ENCODE measurements at places on chromosomes 2 and 18.

- no peak for DNase-seq
These were observed 5.7 kb downstream of the SLC5A7 start for GRCh38 chr2:107992069-107992468.

DNA sequence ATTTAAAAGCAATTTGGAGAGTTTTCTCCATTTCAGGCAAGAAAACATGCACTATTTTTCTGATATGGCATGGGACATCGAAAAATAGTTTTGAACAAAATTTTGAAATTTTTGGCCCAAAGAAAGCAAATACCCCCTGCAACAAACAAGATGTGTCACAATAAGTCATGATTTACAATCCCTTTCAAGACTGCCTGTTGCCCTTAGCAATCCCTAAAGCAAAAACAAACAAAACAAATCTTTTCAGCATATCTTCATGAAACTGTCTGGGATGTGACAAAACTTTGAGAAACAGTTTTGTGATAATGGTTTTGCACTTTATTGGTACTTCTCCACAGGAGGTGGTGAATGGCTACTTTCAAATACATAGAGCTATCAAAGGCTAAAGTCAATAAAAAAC is 1888.7 kb upstream of the PIK3C3 start:
- DNase-seq: no peak

DNA sequence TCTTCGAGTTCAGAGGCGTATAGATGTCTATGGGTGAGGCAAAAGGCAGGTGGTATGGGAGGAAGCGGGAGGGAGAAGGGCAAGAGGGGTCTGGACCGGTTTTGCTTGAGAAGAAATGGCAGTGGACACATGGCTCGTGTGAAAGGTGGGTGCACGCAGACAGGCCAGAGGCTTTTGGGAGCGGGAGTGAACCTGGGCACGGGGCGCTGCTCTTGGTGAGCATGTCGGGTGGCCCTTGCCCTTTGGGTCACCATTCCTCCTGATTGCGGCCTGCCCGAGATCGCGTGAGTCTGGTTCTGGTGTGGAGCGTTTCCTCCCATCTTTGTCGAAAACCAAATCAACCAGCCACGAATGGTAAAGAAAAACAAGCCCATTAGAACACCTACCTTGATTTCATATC is 12.6 kb downstream of the LDLRAD4 start:
- DNase-seq: no peak

GRCh38 chr2:218839430-218839829 is 7.8 kb upstream of the PRKAG3 start:
- no peak for DNase-seq

DNA sequence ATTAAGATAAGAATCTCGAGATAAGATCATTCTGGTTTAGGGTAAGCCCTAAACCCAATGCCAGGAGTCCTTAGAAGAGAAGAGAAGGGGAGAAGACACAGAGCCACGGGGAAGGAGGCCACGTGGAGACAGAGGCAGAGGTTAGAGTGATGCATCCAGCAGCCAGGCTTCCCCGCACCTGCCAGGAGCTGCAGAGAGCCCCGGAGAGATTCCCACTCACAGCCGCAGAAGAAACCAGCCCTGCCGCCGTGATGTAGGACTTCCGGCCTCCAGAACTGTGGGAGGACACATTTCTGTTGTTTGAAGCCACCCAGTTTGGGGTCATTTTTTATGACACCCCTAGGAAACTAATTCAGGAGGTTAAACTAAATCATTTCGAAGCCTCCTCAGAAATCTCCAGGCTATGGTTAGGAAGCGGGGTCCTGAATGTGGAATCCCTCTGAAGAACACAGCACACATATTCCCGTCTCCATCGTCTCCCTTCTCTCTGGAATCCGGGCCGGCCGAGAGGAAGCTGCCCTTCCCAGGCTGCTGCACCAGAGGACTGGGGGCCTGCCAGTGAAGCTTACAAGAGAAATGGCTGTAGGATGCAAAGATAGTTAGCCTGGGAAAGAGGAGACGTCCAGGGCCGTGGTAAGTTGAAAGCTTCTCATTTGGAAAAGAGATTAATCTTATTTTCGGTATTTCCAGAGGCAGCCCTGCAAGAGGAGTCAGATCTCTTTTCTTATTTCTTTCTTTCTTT is 156.6 kb downstream of the TWIST2 start:
- no peak for DNase-seq

- DNase-seq: no peak
These were observed 61.1 kb upstream of the NFATC1 start for GRCh38 chr18:79334496-79335233.

DNA sequence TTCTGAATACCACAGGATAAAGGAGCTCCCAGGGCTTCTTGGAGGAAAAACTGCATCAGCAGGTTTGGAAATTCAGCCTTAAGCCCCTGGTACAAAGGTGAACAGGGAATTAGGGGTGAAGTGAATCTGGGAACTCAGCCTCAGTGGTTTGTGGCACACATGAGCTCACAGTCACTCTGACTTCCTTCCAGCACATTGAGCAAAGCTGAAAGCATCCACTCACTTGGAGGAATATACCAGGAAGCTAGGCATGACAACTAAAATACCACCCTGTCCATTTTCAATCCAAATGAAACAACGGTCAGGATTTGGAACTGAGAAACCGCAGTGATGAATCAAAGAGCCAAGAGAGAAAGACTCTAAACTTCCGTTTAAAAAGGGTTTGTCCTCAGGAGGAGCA is 216.1 kb downstream of the ICOS start:
- DNase-seq: no peak

- no peak for DNase-seq
These were observed 31.7 kb downstream of the SLC40A1 start for GRCh38 chr2:189548666-189549448.

DNA sequence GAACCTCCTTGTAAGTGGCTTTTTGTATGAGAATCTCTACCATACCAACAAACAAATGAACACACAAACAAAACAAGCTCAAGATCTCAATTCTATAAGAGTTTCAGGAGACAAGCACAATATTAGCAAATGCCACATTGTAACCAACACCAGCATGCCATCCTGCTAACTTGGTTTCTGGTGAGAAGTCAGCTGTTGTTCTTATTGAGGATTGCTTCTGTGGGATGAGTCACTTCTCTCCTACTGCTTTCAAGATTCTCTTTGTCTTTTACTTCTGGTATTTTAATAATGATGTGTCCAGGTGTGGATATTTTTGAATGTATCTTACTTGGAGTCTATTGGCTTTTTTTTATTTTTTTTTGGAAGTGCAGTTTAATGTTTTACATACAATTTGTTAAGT is 131.7 kb downstream of the BCL2L11 start:
- DNase-seq: no peak

DNA sequence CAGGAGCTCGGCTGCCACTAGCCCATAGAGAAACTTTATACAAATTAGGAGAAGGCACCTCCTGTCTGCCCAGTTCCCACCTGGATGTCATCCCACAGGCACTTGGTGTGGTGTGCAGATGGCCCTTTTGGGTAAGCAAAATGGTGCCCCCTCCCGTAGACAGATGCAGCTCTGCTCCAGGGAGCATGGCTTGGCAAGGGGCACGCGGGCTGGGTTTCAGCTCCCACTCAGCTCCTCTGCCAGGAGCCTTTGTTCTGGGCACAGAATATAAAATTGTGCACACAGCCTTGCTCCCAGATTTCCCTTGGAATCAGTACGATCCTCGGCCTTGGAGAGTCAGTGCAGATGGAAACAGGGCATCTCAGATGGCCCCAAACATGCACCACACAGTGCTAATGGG is 20.3 kb upstream of the KCNF1 start:
- DNase-seq: no peak
